ENCODE measurements at places on chromosomes 3 and 15. TPM values are rescaled to one million over a fixed set of nuclear protein-coding genes. Genes with fewer than 3 reads are reported as not detected.

GOLGA8Q gene
- total RNA-seq: 1.3 TPM

DNA sequence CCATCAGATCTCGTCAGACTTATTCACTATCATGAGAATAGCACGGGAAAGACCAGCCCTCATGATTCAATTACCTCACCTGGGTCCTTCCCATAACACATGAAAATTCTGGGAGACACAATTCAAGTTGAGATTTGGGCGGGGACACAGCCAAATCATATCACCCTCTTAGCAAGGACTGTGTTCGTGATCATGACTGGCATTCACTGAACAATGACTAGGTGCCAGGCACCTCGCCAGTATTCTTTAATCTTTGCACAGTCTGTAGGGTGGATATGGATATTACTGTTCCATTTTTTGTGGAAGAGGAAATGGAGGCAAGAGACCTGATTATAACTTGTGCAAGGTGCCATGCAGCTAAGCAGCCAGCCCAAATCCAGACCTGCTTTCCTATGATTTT is 77.5 kb downstream of the IGF1R start:
- no peak for DNase-seq

DNA sequence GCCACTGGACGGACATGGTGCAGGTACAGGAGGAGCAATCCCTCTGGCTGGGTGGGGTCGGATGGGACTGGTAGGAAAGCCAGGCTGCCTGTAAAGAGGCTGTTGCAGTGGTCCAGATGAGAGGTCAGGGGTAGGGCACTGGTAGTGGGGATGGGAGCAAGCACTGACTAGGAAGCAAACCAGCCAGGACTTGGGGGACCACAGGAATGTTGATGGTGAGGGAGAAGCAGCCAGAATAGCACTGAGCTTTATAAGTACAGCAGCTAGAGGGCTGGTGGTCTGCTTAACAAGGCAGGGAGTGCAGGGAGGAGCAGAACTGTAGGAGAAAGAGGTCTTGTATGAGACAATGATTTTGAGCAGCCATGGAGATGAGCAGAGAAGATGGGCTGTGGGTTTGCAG is 38.7 kb upstream of the PTPN23 start:
- DNase-seq: no peak

GRCh38 chr3:126417515-126417914 is 22.8 kb downstream of the CFAP100 start:
- no peak for DNase-seq

- no peak for DNase-seq
Measured at GRCh38 chr3:141407047-141407446, 38.7 kb downstream of the ZBTB38 start.

- DNase-seq: no peak
Measured at GRCh38 chr15:71565631-71566160, 244.7 kb upstream of the NR2E3 start.
